Activated CD4-positive, alpha-beta T cell treated with anti-CD3 and anti-CD28 coated beads for 4 hours (primary cell): ENCODE measurements at places on chromosomes 5 and 9.

DNA sequence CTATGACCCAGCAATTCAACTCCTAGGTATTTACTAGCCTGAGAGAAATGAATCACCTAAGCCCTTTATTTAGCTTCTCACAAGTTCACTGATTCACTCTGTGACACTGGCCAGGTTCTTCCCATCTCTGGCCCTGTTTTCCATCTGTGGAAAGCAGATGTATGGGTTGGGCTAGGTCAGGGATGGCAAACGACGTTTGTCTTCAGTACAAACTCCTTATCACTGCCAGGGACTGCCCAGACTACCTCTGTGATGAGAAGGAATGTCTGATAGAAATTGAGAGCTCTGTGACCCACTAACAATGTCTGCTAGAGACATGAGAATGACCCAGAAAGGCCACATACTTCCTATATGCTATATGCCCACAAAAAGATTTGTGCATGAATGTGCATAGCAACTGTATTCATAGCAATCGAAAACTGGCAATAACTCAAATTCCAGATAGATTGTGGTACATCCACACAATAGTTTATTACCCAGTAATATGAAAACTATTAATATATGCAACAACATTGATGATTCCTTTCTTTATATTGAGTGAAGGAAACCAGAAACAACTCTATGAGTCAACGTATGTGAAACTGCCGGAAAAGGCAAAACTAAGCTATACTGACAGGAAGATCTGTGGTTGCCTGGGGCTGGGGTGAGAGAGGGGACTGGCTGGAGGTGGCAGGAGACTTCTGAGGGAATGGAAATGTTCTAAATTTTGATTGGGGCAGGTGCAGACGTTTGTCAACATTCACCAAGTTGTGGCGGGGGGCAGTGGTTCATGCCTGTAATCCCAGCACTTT is 32.0 kb upstream of the ADAM19 start:
- DNase-seq: peak; percentile 74

DNA sequence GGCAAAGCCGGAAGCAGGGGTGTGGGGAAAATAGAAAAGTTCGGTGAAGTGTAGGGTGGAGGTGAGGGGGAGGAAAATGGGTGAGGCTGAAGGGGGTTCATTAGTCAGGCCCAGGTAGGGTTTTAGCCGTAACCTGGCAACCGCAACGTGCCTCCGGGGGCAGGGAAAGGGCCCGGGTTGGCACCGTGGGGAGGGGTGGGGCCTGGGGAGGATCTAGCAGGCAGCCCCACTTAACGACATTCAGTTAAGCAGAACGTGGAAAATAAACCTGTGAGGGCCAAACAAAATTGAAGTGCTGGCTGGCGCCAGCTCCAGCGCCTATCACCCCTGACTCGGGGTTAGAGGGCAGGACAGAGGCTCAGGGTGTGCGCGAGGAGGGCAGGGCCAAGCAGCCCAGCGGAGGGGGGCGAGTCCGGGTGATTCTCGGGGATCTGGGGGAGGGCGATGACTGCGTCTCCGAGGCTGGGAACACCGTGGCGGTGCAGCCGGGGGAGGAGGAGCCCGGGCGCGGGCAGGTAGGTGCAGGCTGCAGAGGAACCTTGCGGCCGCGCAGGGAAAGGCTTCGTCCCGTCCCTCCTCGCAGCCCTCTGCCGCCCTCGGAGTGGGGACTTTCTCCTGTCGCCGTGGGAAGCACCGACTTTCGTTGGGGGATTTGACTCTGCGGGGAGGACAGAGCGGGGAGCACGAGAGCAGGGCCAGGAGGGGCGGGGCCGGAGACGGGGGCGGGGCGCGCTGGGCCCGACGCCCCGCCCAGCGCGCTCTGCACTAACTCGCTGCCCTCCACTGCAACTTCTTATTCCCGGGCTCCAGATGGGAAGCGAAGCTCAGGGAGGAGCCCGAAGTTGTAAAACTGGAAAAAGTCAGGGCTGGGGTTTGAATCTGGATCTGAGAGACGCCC is 5.1 kb downstream of the RGS14 start:
- peak; percentile 64 for DNase-seq

GRCh38 chr5:127290019-127290945 is at the start of gene MEGF10:
TSS of gene MEGF10 (plus strand) at chr5:127290796. CDS start at chr5:127331309, 40,513 bp downstream.
- DNase-seq: no peak

DNA sequence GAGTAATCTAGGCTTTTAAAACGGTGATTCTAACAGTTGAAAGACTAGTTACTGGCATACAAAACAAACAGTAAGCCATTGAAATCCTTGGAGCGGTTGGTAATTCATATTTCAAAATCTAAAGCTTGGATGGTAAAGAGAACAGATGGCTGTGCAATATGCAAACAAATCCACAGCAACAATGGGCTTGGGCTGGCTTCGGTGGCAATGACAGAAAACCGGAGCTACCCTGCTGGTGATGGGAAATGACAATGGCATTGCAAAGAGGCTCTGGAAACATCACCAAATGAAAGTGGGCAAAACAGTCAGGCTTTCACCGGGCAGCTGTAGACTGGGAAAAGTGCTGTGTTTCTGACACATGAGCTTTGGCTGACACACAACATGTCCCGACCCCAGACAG is 42.2 kb downstream of the MED27 start:
- DNase-seq: no peak

- DNase-seq: no peak
These were observed 391.5 kb downstream of the CCDC171 start for GRCh38 chr9:15944341-15944740.

- DNase-seq: no peak
These were observed 48.0 kb upstream of the DMRT3 start for GRCh38 chr9:928363-929042.

DNA sequence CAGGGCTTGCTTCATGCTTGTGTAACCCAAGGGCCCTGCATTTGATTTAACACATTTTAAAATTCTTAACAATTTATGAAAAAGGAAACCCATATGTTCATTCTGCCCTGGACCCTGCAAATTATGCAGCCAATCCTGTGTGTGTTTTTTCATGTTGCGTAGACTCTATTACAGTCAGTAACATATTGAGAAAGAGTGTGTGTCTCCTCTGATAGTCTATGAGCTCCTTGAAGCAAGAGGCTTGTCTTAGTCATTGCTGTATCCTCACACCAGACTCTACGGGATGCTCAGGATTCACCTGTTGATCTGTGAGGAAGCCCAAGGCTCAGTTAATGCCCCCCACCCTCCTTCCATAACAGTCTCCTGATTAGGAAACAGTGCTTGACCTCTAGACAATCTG is 177.3 kb upstream of the DMAC1 start:
- no peak for DNase-seq

GRCh38 chr5:149728303-149728702 is 1.8 kb upstream of the PPARGC1B start:
- no peak for DNase-seq

DNA sequence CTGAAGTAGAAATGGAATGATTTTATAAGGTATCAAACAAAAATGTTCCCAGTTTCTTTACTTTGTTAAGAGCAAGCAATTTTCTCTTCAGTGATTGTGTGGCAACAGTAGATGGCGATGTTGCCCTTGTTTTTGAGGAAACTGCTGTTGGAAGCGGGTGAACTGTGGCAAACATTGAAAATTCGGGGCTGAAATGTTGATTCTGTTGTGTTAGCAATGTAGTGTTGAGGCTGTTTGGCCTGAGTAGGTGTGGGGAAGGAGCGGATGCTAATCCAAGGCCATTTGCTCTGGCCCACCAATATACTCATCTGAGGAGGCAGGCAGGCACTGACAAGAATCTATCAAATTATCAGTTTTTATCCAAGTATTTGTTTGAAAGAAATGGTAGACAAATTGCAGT is 129.8 kb downstream of the SLC12A2 start:
- no peak for DNase-seq

- DNase-seq: no peak
These were observed 5.6 kb downstream of the ZNF462 start for GRCh38 chr9:106868565-106868964.

DNA sequence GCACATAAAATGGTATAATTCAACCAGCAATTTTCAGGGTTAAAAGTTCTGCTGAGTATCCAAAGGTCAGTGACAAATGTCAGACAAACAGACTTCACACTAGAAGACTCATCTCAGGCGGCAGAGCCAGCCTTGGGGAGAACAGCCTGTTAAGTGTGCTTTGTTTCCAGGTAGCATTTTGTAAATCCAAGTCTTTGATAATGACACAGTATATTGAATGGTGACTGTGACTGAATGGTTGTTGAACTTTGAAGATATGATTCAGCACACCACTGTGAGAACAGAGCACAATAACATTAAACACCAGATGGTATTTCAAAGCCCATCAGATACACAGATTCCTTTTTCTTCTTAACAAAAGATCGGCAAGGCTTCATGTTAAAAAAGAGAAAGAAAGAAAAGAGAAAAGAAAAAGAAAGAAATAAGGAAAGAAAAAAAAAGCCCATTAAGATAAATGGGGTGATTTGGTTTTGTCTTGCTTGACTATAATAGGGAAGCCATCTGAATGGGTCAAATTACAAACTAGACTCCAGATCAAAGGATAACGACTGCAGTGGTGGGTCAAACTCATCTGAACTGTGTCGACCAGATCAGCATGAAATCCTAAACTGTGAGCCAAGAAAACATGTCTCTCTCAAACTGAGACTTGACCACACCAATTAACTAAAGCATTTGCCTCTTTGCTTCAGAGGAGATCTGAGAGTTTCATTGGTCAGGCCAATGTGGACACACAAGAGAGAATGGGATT is 313.0 kb upstream of the ZNF608 start:
- DNase-seq: no peak

GRCh38 chr5:177100714-177101121 is 14.0 kb downstream of the FGFR4 start:
- no peak for DNase-seq

DNA sequence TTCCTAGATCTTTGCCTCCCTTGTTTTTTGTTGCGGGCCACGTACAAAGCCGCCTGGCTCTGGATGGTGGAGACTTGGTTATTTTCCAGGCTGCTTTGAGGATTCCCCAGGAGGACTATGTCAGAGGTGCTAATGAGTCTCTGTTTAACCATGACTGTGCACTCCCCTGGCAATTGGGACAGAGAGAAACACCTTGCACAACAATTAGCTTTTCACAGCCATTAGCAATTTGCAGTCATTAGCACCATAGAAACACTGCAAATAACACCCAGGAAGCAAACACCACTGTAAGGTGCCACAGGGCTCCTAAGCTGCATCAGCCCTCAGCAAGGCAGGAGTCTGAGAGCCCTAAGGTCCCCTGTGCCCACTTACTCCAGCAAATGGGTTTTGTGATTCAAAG is 201.0 kb upstream of the VLDLR start:
- no peak for DNase-seq

DNA sequence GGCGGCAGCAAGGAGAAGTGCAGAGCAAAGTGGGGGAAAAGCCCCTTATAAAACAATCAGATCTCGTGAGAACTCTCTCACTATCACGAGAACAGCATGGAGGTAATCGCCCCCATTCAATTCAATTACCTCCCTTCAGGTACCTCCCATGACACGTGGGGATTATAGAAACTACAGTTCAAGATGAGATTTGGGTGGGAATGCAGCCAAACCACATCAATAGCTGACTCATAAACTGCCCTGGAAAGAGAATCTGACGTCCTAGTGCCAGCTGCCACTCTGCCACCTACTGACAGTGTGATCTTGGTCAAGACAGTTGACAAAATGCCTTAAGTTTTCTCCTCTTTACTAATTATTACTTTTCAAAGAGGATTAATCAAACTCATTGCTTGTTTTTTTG is 128.3 kb downstream of the GPBP1 start:
- DNase-seq: peak; percentile 37

DNA sequence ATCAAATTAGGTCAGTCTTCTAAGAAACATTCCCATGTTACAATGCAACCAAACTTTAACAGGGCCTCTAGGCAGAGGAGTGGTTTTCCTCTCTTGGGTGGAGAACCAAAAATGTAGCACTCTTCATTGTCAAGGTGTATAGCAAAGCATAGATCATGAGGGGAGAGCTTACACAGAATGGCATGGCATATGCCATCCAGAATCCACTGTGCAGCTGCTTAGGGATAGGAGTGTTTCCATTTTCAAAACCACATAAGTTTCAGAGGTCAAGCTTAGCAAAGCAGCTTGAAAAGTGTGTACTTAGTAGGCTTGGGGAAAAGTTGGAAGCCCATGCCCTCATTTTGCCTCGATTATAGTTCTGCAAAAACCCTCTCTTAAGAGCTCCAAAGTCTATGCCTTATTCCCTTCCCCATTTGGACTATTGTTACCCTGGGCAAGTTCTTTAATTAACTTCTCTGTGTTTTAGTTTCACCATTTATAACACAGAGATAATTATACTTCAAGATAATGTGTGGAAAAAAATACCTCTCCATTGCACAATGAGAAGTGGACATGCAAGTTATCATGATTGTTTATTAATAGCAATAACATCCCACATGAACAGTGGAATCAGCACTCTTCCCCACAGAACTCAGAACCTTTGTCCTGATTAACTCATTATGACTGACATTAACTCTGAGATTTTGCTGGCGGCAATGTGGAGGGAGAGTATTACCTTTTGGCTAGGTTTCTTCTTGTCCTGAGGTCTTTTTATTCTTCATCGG is 398.9 kb upstream of the WWC1 start:
- DNase-seq: no peak

DNA sequence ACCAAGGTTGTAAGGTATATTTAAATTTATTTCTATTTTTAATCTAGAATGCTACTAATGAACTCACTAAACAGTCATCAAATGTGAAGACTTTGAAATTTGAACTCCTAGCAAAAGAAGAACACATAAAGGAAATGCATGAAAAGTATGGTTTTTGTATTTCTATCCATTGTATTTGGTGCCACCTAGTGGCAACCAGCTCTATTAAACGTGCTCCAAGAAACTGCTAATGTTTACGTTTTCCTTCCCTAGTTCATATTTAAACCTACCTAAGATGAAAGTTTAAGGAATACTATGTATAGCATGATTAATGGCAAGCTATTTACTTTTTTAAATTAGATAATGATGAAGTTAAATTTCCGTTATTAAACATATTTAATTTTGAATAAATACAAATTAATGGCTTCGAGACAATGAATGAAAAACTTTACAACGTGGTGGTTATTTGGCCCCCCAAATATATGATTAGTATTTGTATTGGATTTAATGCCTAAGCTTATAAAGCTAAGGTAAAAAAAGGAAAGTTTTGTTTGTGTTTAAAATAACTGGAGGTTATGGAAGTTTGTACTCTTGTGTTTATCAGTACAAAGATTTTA is 115.9 kb upstream of the SH3GL2 start:
- DNase-seq: no peak

GRCh38 chr5:8958602-8959001 is 587.3 kb downstream of the SEMA5A start:
- no peak for DNase-seq

- DNase-seq: no peak
These were observed 11.8 kb downstream of the FAM163B start for GRCh38 chr9:133597316-133597957.
